Tibial nerve (tissue), 4 donors: ENCODE measurements at places on chromosomes 4 and X. TPM values are rescaled to one million over a fixed set of nuclear protein-coding genes. Genes with fewer than 3 reads are reported as not detected.
A peak's percentile ranks its signal among the peaks of the same experiment; 100 is the strongest.

The FDCSP gene
- total RNA-seq, result not detected

The OTC gene
- not detected for total RNA-seq

DNA sequence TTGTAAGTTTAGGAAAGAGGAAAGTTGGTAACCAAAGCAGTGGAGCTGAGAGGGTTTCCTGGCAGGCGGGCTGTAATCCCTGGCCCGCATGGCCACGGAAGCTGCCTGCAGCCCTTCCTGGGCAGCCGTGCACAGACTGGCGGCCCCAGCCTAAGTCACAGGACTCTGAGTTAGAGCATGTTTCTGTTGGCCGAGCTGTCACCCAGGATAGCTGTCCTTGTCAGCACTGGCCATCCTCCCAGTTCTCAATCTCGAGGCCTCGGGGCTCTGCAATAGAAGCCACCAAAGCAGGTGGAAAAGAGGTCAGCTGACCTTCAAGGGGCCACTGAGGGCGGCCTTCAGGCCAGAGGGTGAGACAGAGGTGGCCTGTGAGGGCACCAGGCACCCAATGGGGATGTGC is 20.5 kb downstream of the PNMA6E start:
- H3K4me1 ChIP-seq, result peaks cover 8% of the 10 kb centered on the region
- no peaks in the 10 kb centered on the region for H3K27me3 ChIP-seq
- no peaks in the 10 kb centered on the region for H3K36me3 ChIP-seq
- H3K27ac ChIP-seq, result no peak overlapping the region

GRCh38 chrX:115364670-115365069 is 75.2 kb downstream of the LUZP4 start:
- no peaks in the 10 kb centered on the region for H3K27me3 ChIP-seq
- no peak for DNase-seq
- H3K4me1 ChIP-seq, result no peaks in the 10 kb centered on the region
- H3K4me3 ChIP-seq, result no peak overlapping the region

The ARHGEF38 gene
- total RNA-seq, result not detected

DNA sequence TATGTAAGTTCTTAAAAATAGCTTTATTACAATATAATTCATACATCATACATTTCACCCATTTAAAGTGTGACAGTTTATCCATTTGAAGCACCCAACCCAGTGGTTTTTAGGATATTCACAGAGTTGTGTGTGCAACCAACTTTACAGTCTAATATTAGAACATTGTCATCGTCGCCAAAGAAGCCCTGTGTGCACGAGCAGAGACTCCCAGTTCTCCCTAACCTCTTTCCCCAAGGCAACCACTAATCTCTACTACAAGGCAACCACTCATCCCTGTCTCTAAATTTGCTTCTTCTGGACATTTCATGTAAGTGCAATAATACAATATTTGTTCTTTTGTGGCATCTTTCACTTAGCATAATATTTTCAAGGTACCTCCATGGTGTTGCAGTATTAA is 47.7 kb downstream of the CLDN22 start:
- DNase-seq, result no peak
- H3K4me1 ChIP-seq, result no peaks in the 10 kb centered on the region
- H3K4me3 ChIP-seq, result no peak overlapping the region
- no peaks in the 10 kb centered on the region for H3K36me3 ChIP-seq

DNA sequence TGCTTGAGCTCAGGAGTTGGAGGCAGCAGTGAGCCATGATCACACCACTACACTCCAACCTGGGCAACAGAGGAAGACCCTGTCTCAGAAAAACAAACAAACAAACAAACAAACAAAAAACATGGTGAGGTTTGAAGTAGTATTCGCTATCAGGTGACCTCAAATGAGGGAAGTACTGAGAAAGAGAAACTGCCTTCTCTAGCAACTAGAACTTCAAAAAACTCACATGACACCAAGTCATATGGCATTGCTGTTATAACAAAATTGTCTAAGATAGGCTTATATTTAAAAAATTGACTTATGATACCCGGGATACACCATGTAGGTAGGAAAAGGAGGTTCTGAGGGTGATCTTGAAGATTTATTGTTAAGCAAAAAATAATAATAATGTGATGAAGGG is 10.3 kb downstream of the MPP1 start:
- no peaks in the 10 kb centered on the region for H3K36me3 ChIP-seq
- H3K27me3 ChIP-seq, result no peaks in the 10 kb centered on the region
- H3K4me3 ChIP-seq, result no peak overlapping the region
- no peak overlapping the region for H3K27ac ChIP-seq
- H3K4me1 ChIP-seq, result no peaks in the 10 kb centered on the region

The KLB gene
- 4.4 TPM for total RNA-seq

DNA sequence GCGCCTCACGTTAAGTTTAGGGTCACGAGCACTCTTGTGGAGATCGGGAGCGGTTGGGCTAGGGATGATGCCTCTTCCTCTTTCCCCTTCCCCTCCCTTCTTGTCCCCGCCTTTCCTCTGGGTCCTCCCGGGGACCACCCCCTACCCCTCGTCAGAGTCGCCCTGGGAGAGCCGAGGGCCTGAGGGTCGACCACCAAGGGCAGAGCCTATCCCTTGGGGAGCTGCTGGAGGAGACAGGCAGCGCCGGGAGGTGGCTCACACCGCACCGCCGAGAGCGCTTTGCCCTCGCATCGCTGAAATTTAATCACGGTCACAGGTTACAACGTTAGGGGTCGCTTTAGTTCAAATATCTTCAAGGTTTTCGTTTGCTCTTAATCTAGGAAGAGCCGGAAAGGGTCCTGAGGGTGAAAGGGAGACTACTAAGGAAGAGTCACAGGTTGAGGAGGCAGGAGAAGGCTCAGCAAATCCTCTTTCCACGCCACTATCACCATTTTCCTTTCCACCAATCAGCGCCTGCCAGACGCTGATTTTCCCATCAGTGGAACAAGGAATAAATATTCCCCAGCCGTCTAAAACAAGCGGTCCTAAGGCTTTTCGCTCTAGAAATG is 528 bp upstream of the SNCA start:
- no peaks in the 10 kb centered on the region for H3K27me3 ChIP-seq
- DNase-seq, result no peak
- H3K4me3 ChIP-seq, result peak overlapping the region; percentile 58
- H3K4me1 ChIP-seq, result no peaks in the 10 kb centered on the region
- H3K36me3 ChIP-seq, result no peaks in the 10 kb centered on the region

The PGM2 gene
- total RNA-seq, result 16.3 TPM

DNA sequence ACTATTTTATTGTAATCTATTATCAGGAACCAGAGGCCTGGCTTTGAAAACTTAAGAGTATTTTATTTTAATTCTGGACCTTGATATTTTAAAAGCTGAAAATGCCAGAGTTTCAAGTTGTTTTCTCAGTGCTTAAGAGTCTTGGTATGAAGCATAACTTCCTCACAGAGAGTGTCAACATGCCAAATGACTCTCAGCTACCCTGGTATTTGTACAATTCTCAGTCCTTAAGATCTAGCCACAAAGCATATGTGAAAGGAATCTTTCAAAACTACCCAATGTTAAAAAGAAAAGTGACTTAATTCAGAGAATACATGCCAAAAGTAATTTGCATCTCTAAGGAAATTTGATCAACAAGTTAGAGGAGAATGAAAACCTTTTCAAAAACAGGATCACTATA is 171.9 kb downstream of the DKK2 start:
- no peak overlapping the region for H3K4me3 ChIP-seq
- no peak for DNase-seq
